ENCODE measurements at places on chromosomes 3 and 15.

DNA sequence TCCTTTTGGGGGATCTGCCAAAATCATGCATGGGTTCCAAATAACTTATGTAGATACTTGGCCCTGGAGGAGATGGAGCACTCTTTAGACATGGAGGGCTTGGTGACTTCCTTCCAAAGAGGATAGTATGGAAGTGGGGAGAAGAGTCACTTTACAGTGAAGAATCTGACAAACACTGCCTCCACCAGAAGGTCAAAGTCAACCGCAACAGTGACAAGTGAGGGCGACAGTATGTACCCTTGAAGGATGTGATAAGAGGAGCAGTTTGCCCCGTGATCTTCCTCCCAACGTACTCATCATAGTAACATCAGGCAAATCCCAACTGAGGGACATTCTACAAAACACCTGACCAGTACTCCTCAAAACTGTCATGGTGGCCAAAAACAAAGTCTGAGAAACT, 62.0 kb downstream of the LMCD1 start:
- no peak for DNase-seq

DNA sequence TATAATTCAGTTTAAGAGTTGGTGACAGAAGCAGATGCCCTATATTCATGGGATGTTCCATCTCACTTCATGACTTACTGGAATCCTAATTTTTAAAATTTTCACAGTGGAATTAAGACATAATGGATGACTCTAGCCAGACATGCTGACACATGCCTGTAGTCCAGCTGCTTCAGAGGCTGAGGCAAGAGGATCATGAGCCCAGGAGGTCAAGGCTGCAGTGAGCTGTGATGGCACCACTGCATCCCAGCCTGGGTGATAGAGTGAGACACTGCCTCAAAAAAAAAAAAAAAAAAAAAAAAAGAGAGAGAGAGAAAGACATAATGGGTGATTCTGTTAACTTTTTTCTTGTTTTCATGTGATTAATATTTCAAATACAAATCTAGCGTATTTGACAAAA, 123.6 kb downstream of the KLHL25 start:
- DNase-seq, result no peak

DNA sequence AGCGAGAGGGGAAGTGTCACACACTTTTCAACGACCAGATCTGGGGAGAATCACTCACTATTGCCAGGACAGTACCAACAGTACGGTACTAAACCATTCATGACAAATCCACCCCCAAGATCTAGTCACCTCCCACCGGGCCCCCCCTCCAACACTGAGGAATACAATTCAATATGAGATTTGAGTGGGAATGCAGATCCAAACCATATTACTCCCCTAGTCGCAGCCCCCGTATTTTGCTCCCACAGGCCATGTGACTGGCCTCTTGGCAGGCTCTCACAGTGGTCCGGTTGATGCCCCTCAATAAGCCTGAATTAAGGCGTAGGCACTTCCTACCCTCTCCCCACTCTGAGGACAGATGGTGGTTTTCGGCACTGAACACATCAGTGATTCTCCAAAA, 45.4 kb upstream of the PYDC2 start:
- DNase-seq, result no peak

GRCh38 chr3:80285388-80285787, 517.6 kb upstream of the ROBO1 start:
- no peak for DNase-seq

DNA sequence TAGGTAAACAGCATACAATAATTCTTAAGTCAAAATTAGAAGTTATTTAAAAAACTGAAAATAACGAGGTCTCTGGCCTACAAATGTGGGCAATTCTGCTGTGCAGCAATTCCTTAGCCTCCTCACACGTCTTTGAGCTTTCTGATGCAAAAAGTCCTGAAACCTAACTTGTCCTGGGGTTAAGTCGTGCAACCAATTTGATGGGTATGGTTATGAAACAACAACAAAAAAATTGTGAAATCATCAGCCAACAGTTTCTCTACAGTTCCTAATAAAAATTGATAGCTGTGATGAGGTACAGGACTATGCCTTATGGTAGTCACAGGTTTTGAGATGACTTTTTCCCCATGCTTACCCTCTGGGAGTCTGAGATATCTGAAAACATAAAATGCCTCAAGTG, 6.5 kb upstream of the GLB1 start:
- DNase-seq, result no peak

DNA sequence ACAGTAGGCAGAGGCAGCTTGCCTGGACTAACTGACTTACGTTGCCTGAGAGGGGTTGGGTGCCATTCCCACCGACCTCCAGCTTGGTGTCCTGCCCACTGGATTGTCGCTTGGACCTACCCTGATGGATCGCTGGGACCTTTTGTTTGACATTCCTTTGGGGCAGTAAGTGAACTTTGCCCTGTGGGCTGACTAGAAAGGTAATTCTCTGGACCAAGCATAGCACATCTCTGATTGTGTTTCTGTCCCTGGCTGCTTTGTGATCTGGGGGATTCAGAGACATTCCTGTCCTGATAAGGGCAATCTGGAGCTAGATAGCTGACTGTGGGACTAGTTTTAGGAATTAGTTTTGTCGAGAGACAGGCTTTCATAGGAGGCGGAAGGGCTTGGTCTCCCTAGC, 19.5 kb upstream of the IFT57 start:
- no peak for DNase-seq

All from hippocampal formation (tissue), 2 donors.